ENCODE measurements at places on chromosomes 2 and 18.
A peak's percentile ranks its signal among the peaks of the same experiment; 100 is the strongest.

DNA sequence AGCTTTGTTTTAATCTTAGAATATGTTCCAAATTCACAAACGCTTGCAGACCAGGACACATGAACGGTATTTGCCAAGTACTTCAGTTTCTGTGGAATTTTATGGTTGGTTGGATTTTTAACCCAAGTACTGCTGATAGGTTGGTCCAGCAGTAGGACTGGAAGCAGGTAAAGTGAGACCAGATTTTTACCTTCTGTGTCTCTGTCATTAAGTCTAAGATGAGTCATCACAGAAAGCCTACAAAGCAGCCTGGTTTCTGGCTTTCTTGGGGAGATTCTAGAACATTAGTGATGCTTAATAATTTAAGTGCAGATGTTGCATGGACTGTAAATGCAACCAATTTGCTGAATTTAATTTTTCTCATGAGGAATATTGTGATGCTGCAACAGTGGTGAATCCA, 100.5 kb downstream of the SCG2 start:
- no peak for DNase-seq

- DNase-seq, result no peak
Measured at GRCh38 chr2:234468503-234468902, 28.4 kb downstream of the ARL4C start.

DNA sequence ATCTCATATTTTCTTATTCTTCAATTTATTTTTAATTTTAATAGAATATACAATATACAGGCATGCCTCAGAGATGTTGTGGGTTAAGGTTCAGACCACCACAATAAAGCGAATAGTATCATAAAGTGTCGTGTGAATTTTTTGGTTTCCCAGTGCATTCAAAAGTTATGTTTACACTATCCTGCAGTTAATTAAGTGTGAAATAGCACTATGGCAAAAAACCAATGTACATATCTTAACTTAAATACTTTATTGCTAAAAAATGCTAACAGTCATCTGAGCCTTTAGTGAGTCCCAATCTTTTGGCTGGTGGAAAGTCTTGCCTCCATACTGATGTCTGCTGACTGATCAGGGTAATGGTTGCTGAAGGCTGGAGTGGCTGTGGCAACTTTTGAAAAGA, 637.6 kb downstream of the TDRD15 start:
- DNase-seq, result no peak

- DNase-seq, result no peak
Measured at GRCh38 chr18:22503803-22504202, 86.1 kb upstream of the CTAGE1 start.

GRCh38 chr18:6219116-6219717, 195.5 kb downstream of the L3MBTL4 start:
- DNase-seq, result no peak

- no peak for DNase-seq
Measured at GRCh38 chr2:62724886-62725711, 19.6 kb downstream of the EHBP1 start.

GRCh38 chr2:237180987-237181386, 95.3 kb downstream of the COPS8 start:
- no peak for DNase-seq

- no peak for DNase-seq
Measured at GRCh38 chr2:85843543-85843942, 45.2 kb downstream of the ST3GAL5 start.

- DNase-seq, result no peak
Measured at GRCh38 chr2:128327180-128327964, 8.7 kb upstream of the HS6ST1 start.

- DNase-seq, result no peak
Measured at GRCh38 chr2:33602201-33602830, 3.2 kb upstream of the FAM98A start.

DNA sequence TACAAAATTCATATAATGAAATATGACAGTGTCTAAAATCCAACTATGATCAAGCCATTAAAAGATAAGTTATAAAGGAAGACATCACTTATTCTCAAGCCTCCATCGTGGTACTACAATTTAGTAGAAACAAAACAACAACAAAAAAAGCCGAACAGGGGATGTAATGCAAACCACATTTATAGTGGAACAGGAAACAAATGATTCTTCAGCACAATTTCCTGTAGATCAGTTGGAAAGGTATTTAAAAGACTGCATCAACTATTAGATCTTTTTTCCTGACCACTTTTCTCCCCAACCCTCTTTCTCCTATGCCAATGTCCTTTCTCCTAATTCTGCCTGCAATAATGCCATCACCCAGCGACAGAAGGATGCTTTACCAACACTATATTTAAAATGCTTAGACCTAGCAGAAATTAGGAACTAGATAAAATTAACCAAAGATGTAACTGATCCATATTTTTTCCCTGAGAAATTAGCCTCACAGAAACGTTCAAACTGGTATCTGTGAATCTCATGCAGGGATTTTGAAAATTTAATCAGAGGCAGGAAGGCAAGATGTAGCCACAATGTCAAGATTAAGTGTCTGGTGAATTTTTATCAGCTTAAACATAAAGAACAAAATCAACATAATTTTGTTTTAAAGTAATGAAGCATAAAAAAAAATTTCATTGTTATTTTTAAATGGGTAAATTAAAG, 271.4 kb downstream of the TCF4 start:
- no peak for DNase-seq

DNA sequence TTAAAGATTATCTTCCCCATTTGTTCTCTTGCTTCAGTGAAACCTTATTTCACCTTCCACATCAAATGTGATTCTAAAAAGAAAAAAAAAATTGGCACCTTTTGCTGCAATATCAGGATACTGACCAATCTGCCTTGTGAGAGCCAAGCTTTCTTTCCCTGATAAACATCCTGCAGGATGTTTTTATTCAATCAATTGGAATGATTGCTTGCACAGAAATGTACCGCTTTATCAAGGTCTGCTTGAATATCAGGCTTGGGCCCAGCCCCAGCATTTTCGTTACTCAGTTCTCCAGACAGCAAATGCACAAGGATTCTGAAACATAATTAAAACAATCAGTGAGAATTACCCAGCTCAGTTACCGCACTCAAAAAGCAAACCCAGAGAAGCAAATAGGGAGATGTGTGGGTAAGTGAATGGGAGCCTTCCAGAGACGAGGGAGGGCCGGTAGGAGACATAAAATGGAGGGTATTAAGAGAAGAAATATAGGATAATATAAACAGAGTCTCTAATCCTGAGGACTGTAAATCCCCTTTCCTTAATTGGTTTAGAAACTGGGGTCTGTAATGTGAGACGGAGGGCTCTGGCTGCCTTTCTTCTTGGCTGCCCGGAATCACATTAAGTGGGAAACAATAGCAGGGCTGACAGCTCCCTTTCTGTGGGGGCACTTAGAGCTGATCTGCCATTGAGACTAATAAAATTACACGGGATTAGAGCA, 291.8 kb downstream of the ICOS start:
- DNase-seq, result no peak

- no peak for DNase-seq
Measured at GRCh38 chr2:150938527-150938926, 323.1 kb downstream of the RBM43 start.

DNA sequence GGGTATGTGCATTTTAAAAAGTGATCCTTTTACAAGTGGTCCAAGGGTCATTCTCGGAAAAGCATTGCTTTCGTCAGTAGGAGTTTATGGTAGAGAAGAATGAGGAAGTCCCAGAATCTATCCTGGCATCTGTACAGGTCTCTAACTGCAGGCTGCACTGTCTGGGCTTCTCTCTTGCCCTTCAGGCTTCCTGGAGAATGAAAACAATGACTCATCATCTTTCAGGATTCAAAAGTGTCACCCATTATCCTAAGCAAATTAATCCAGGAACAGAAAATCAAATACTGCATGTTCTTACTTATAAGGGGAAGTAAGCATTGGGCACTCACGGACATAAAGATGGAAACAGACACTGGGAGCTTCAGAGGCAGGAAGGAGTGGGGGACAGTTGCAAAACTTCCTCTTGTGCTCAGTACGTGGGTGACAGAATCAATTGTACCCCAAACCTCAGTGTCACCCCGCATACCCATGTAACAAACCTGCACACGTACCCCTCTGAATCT, 60.2 kb upstream of the TXNDC2 start:
- DNase-seq, result peak; percentile 98

DNA sequence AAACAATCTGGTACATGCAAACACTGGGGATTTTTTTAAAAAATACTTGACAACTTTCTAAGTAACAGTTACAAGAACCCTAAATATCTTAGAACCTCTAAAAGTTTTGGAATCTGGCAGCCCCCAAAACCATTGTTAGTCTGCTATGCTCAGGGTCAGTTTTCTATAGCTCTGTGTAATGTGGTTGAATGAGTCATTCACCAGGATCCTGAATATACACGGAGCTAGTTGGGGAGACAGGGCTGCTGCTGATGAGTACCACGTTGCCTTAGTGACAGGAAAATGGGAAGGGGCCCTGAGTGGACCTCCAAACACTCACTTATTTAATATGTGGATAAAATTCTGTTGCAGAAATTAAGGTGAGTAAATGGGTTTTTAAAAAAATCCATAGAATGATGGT, 36.9 kb upstream of the TANC1 start:
- no peak for DNase-seq

GRCh38 chr18:8868779-8869415, 163.5 kb downstream of the MTCL1 start:
- DNase-seq, result no peak

DNA sequence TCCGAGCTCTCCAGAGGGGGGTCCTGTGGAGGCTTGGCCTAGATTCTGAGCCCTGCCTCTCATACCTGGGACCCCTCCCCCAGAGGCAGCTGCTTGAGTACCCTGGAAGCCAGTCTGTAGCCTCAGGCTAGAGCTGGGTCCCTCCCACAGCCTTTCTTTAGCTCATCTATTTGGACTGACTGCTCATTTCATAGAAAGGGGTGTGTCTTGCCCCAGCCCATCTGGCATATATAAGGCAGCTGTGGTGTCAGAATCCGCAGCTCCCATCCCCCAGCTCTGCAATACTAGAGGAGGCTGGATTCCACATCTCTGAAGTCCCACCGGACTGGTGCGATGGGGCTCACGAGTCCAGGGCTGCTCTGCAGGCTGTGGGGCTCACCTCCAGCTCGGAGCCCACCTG, 26.1 kb downstream of the MPHOSPH10 start:
- no peak for DNase-seq

DNA sequence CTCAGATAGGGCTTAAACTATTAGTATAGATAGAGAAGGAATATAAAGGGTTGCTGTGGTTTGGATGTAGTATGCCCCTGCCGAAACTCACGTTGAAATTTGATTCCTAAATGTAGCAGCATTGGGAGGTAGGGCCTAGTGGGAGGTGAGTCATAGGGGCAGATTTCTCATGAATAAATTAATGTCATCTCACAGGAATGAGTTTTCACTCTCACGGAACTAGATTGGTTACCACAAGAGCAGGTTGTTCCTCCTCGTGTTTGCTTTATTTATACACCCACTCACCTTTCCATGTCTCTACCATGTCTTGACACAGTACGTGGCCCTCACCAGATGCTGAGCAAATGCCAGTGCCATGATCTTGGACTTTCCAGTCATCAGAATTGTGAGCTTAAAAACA, 218.2 kb downstream of the RBM43 start:
- DNase-seq, result no peak

DNA sequence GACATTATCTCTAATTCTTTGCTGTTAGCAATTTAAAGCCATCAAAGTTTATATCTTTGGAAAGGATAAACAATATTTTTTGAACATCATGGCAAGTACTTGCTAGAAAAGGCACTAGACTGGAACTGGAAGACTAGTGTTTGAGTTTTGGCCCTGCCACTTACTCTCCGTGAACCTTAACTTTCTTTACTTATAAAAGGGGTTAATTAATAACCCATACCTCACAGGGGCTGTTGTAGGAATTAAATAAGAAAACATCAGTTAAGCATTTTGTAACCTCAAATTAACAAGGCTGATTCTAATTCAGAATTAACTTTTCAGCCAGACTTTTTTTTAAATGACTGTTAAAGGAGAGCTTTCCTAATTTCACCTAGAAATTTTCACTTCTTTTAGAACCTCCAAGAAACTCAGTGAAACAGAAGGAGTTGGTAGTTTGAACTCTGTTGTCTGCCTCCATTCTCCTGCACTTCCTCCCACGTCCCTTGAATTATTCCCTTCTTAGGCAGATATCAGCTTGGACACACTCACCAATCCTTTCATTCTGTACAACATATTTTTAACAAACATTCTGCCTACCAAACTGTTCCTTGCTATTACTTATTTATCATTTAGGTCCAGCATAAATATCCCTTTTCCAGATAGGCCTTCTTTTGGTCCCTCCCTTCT, 79.5 kb downstream of the COX7A2L start:
- no peak for DNase-seq

DNA sequence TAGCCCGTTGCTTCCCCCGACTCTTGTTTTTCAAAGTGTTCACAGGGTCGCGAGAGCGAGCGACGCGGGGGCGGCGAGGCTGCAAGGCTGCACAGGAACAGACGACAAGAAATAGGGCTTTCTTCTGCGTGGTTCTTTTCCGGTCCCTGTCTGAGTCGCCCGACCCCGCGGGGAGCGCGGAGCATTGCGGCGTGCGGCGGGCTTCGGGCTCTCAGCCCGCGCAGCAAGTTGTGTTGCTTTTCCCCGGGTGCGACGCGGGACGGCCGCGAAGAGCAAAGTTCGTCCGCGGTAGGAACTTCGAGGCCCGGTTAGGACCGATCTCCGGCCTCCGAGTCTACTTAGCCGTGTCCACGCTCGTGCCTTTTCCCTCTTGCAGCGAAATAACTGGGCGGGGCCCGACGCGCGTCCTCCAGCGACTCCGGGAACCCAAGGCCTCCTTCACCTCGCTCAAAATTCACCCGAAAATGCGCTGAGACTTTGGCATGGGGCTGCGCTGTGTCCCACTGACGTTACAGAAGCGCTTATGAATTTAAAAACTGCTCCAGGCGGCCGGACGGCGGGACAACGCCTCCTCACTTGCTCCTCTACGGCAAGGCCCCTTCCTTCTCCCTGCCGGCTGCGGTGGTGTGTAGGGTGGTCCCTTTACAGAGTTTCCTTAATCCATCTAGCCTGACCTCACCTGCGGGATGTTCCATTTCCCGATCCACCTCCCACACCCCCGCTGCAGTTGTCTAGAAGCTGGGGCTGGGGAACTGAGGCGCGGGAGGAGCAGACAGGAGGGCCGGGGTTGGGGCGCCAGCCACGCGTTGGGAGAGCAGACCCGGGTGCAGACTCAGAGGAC, 1.5 kb upstream of the BCL2L11 start:
- DNase-seq, result no peak
